ENCODE measurements at places on chromosomes 6 and 20.

- DNase-seq: no peak
Observed at GRCh38 chr6:158707120-158707820, 57.4 kb downstream of the SYTL3 start.

DNA sequence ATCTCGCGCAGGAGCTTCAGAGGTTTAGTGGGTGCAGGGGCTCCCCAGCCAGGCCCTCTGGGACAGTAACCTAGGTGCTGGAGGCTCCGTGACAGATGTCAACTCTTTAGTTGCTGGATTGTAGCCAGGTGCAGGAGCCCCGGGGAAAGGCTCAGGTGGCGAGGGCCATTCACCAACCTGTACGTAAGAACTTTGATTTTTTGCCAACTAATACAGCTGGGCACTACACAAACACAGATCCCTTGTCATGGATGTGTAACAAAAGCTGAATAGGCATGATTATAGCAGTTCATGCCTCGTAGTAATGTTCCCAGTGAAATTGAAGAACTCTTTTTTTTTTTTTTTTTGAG is 82.6 kb downstream of the CDC5L start:
- peak; percentile 72 for DNase-seq

- no peak for DNase-seq
Observed at GRCh38 chr6:25962149-25963127, at the start of gene TRIM38. TRIM38 (plus strand) TSS chr6:25962802; CDS start chr6:25966523, 3,721 bp downstream.

DNA sequence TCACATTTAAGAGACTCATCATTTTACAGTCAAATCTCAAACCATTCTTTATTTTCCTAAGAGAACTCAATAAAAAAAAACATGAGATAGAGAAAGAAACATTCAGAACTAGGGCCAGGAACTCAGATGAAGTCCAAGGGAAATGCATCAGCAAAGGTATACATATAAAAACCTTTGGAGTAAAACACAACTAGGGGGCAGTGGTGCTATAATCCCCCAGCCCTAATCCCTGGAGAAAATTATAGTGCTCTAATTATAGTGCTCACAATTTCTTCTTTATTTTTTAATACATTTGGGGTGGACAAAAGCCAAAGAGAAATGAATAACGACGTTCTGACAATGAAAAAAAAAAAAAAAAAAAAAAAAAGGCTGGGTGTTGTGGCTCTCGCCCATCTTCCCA is 100.6 kb upstream of the EMILIN3 start:
- no peak for DNase-seq

DNA sequence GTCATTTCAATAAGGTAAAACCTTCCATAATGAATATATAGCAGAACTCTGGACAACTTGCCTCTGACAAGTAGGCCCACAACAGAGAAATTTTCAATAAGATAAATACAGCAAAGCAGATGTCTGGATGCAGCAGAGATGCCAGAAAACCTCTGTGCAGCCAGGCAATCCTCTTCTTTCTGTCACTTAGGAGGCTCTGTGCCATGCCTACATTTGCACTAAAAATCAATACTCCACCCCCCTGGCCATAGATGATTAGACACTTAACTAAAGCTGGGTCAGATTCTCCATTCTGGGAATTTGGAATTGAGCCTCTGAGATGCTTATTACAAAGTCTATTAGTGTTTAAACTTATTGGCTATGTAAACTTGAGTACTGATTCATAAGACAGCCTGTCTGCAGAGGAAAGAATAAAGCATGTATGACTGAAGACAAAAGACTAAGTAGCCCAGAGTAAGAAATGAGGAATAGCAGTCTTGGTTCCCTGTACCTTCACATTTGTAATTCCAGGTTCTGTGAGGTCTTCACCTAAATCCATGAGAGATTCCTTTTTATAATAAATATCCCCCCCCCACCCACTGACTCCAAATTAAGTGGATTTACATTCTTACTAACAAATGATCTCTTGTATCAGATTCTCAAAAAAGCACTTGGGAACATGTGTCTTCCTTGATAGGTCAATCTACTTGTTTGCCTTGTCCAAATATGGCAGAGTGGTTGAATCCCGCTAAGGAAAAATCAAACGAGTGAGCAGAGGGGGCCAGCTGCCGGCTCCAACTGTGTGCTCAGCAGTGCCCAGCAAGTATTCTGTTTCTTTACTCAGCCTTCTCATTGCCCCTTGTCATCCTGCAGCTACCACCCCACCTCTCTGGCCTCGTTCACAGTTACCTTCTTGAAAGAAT is 20.4 kb downstream of the MAN1A1 start:
- no peak for DNase-seq

DNA sequence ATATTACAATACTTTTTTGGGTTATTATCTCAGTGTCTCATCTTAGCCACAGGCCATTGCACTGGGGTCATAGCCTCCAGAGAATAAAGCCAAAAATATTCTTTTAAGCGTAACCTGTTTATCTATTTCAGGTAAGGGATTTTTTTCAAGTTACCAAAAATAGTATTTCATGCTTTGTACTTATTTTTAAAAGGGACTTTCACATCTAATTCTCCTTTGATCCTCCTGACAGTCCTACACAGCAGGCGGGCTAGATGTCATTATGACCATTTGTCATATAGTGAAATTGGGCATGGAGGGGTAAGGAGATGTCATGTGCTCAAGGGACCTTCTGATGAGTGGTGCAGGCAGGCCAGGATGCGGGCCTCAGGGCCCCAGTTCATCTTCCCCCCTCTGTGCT is 68.9 kb downstream of the TBC1D7 start:
- DNase-seq: no peak

- no peak for DNase-seq
Observed at GRCh38 chr6:136922685-136923006, 545 bp downstream of the SLC35D3 start.

DNA sequence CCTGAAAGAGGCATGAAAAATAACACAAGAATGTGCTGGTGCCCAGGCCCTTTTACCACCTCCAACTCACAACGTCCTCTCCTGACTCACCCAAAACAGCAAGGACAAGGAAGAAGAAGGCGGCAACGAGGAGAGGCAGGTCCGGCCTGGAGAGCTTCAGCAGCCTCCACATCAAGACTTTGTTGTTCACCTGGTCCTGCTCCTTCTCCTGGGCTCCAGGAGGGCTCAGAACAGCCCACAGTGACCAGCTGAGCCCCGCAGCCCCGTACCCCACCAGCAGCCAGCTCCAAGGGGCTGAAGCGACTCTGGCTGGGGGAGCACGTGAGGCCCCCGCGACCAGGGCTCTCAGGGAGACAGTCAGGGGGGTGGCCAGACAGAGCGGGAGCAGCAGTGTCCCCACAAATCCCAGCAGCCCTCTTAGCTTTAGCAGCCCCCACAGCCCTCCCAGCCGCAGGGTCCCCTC is 857 bp downstream of the TAP2 start:
- no peak for DNase-seq

GRCh38 chr6:139149383-139149782 is 14.5 kb downstream of the HECA start:
- no peak for DNase-seq

DNA sequence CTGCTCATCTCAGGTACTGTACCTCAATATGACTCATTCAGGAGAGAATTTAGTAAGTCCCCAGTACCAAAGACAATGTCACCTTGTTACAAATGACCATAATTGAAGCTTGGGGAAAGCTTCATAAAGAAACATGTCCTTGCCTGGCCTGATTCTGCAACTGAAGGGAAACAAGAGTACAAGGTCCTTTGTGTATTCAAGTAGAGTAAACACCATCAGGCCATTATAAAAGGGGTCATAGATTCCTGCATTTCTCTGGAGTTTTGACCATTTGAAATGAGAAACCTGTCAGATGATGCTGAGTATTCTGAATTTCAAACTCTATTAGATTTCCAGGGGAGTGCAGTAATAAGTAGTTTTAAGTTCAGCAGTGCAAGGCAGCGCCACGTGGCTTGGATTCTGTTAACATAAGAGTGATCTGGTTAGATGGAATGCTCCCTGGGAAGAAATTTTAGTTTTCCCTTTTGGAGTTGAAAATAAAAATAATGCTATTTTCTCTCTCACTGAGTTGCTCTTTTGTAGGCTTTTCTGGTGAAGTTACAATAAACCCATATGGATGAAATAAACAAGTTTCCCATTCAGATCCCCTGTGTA is 1054.3 kb downstream of the EPHA7 start:
- peak; percentile 4 for DNase-seq

DNA sequence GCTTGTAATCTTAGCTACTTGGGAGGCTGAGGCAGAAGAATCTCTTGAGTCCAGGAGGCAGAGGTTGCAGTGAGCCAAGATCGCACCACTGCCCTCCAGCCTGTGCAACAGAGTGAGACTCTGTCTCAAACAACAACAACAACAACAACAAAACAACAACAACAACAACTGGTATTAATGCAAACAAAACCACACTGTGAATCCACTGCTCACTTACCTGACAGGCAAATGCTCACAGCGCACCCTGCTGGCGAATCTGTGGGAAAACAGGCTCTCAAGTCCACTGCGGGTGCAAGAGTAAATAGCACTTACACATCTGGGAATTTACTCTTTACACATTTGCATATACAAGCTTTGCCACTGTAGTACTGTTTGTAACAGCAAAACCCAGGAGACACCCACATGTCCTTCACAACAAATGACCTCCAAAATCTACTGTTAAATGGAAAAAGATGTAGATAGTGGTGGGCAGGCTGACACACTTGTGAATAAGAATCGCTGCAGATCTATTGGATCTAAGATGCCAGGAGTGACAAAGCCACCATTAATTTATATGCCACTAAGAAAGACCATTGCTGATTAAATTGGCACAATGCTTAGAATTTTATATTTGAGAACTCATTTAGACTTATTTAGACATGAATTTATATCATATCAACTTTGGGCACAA is 29.3 kb downstream of the NSFL1C start:
- DNase-seq: peak; percentile 72

- no peak for DNase-seq
Observed at GRCh38 chr6:13979284-13980171, 54.8 kb downstream of the RNF182 start.

- no peak for DNase-seq
Observed at GRCh38 chr6:113632220-113632864, 224.8 kb upstream of the MARCKS start.

- no peak for DNase-seq
Observed at GRCh38 chr6:127458817-127459216, 372 bp downstream of the KIAA0408 start.

DNA sequence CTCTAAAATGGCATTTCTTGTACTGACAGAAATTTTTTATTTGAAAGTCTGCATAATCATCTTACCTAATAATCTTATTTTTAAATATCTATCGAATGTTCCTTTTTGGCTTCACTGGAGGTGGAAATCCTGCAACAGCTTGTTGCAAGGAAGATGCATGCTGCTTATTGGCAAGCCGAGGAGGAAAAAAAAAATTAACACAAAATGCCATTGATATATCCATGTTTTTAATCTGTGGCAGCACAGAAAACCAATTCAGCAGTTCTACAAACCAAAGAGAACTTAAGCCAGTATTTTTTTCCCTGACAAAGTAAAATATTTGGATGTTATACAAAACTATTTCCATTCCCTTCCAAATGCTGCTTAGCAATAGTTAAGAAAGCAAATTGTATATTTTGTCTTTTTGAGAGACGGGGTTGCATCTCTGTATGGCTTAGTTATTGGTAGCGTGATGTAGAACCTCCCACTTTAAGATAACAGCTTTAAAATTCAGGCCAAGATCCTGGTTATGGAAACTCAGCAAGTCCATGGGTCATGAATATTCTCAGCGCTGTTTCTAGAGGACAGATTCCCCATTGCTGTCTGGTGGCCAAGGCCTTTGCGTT is 231.4 kb downstream of the TMEM242 start:
- DNase-seq: no peak

DNA sequence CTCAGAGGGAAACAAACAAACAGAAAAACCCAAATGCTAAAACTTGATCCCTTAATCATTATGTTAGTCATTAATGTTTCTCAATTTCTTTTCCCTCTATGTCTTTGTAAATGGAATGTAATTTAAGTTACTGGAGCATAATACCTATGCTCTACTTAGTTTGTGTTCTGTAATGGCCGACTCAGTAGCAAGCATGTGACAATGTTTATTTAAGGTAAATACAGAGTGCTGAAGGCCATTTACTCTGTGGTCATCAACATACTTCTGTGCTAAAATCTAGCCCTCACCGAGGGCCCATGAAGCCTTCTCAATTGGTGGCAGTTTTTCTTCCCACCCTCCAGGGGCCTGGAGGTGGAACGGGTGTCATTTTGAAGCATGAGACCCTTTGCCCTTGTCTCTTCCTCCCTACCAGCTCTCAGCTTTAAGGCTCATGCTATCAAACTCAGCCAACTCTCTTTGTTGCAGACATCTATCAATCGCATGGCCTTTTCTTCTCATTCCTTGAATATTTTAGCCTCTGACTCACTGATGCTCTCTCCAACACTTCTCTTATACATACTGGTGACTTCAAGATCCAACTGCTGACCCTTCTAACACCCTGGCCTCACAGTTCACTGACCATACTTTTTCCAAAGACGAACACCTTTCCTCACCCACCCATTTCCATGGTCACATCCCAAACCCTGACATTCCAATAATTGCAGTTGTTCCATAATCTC is 48.2 kb downstream of the STX7 start:
- DNase-seq: no peak

DNA sequence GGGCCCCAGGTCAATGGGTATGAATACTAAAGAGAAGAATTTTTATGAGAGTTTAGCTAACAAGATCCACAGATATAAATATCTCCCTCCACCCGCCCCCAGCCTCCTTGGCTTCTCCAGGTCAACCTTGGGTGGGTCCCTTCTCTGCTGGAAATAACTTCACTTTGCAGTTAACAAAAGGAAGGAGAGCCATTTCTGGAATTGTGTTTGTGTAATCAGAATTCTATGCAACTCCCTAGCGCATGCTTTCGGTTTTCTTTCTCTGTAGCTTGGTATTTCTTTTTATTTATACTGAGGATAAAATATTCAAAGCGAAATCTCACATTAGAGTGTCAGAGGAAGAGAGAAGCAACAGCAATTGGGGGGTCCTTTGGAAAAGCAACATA is 27.1 kb downstream of the RIPOR2 start:
- DNase-seq: no peak

DNA sequence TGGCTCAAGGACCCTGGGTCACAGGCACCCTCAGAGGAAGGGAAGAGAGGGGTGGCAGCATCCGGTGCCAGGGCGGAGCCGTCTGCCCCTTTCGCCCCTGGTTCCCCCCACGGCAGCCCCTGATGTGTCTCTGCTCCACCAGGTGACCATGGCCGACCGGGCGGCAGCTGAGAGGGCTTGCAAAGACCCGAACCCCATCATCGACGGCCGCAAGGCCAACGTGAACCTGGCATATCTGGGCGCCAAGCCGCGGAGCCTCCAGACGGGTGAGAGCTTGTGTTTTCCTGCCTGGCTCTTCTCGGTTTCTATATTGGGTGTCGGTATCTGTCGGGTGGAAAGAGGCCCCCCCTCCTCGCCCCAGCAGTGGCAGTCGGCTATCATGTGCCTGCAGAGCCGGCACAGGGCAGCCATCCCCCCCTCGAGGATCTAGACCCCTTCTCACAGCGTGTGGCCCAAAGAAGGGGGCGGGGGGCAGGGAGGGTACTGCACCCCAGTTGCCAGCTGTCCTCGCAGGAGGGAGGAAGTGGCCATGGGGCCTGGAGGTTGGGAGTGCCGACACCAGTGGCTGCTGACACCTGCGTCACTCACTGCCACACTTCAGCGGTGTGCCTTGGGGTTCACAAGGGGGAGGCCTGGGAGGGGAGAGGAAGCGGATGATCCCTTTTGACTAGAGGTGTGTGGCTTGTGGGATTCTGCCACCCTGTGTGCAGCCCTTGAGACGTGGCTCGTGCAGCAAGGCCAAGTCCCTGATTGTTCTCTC is 1.5 kb downstream of the RBM38 start:
- DNase-seq: no peak

Measured in SHP77 (cell line).